Immature natural killer cell (primary cell): ENCODE measurements at places on chromosomes 5 and 9.

GRCh38 chr9:138080979-138081378, 203.4 kb downstream of the CACNA1B start:
- DNase-seq = no peak

DNA sequence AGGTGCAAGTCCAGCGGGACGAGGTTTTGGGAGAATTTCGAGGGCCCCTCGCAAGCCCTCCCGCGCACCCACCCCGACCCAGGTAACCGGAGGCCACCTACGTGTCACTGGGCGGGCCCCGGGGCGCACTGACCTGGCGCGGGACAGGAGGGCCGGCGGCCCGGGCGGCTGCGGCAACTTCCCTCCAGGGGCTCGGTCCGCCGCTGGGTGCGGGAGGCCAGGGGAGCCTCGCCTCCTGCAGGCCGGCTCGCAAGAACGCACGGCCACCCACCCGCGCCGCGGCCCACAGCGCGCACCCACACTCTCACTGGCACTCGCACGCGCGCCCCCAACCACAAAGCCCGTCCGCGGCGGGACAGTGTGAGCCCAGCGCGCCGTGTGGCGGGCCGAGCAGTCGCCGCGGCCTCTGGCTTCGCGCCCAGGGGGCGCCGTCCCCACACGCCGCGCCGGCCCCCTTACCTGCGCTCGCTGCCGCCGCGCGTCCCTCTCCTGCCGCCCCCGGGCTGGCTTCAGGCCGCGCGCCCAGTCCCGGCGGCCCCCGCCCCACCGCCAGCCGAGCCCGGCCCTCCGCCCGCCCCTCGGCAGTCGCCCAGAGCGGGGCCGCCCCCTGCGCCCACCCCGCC, 451 bp downstream of the LPAR1 start:
- peak; percentile 34 for DNase-seq

- DNase-seq = no peak
Observed at GRCh38 chr9:31590091-31590490, 794.4 kb upstream of the ACO1 start.

DNA sequence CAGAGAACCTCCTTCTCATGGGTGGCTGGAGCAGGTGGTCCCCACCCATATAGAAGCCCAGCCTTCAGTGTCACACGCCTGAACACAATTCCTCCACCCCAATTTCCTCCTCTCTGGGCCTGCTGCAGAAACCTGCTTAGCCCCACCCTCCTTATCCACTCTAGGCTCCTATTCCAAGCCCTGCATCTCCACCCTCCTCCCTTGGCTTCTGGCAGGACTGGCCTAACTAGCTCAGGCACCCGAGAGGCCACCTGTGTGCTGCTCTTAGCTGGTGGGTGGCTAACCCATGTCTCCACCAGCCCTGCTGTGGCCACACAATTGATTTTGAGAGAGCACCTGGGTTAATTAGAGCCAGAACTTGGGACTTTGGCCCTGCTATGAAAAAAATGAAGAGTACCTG, 77.3 kb upstream of the ATP10B start:
- no peak for DNase-seq

DNA sequence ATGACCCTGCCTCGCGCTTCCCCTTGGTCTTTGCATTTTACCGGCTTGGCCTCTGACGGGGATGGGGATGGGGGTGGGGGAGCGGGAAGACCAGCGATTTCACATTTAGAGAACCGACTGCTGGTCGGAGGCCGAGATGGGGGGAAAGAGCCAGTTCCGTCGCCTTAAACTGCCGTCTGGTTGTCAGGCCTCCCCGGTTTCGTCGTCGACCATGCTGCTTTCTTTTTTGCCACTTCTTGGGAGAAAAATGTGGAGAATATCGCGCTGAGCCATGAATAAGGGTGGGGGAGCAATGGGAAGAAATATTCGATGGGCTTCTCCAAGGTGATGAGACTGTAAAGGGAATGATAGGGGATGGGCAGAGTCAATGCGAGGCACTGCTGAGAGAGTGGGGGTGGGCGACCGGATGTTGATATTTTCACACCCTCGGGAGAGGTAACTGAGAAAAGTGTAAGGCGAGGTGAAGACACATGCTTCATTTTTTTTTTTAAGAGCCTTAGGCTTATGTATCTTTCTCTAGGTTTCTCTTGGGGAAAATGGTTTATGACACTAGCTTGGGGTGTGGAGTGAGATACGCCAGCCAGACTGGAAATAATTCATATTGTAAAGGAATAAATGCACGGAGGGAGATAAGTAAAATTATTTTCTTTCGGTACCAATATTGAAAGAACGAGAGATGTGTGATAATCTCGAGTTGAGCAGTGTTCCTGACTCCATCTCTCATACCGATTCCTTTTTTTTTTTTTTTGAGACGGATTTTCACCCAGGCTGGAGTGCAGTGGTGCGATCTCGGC, 1.1 kb downstream of the KIF2A start:
- DNase-seq = peak; percentile 74

DNA sequence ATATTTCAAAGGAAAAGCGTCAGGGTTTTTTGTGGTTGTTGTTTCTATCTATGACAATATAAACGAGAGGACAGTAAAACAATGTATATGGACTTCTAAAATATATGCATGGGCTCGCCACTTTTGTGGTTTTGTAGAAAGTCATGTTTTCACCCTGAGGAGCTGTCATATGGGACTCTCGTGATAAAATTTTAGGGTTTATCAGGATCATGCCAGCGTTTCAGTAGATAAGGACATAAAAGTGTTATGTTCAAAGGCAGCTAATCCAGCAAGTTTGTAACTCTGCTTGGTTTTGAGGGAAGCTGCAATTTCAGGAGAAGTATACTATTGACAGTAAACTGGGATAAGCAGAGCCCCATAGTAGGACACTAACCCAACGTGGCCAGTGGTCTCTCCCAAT, 120.3 kb downstream of the CDC42SE2 start:
- no peak for DNase-seq

DNA sequence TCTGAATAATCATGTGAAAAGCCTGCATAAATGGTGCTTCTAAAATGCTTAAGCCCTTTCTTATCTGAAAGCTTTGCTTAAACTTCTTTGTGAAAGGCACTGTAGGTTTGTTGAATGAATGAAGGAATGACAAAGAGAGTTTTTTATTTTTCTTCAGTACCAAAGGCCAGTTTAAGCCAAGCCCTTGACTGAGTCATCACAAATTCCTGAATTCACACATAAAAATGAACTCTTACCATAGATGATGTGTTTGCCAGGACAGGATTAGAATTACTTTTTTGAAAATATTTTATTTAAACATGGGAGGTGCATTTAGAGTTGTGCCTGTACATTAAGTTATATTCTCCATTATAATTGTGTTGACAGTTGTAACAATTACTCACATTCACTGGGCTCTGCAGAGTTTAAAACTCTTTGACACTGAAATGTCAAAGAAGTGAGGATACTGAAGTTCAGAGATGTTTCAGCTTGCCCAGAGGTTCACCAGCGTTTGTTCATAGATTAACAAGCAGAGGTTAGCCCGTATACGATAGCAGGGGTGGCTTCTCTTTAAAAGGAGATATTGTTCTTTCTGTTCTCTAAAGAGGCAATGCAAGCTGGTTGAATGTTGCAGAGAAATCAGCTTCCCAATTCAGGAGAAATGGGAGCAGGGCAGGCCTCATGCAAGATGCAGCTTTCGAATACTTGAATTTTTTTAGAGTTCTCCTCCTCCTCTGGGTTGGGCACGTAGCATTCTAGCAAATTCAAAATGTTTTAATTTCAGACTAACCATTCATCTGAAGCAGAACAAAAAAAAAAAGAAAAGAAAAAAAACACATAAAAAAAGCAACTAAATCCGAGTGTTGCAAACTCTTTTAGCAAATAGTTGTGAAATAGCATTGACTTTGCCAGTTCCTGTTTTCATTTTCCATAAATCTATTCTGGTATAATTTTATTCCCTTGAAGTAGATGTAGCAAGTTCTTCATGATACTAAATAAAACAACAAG, 358.7 kb upstream of the KLF4 start:
- DNase-seq = no peak

- DNase-seq = peak; percentile 18
Observed at GRCh38 chr5:141814064-141814964, 63.9 kb downstream of the PCDH1 start.

DNA sequence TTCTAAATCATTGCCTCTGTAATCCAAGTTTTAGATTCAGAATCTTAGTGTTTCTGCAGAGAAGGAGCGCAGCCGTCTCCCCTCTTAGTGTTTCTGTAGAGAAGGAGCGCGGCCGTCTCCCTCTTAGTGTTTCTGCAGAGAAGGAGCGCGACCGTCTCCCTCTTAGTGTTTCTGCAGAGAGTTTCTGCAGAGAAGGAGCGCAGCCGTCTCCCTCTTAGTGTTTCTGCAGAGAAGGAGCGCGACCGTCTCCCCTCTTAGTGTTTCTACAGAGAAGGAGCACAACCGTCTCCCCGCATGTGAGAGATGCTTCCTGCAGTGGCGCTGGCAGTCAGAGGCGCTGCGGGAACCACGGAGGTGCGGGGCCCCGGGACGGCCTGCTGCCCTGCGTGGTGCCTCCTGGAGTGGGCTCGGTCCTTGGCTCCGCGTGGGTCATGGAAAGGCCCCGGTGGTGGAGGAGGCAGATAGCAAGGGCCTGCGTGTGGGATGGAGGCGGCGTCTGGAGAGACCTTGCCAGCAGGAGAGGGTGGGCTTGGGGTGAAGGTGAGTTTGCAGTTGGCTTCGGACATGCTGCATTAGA, 10.9 kb downstream of the CEP72 start:
- DNase-seq = no peak

GRCh38 chr5:138696501-138696900, 56.7 kb upstream of the CTNNA1 start:
- DNase-seq = no peak

DNA sequence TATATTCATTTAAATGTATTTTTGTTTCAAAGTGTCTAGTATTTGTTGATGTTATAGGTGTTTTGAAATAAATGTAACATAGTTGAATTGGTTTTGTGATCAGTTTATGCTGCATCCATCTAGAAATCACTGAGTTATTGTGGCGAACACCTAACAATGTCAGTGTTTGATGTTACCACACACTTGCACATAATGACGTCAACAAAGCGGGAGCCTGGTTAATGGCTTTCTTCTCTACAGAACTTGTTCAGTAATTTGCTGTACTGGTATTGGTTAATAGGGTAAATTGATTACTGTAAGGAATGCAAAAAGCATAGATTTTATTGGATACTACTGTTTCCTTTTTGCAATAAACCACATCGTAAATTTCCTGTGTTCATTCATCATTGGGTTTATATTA, 133.0 kb downstream of the ATG10 start:
- peak; percentile 4 for DNase-seq

- no peak for DNase-seq
Observed at GRCh38 chr5:113371721-113372196, 63.0 kb downstream of the TSSK1B start.

GRCh38 chr9:136045595-136046553, 49.2 kb downstream of the NACC2 start:
- no peak for DNase-seq

DNA sequence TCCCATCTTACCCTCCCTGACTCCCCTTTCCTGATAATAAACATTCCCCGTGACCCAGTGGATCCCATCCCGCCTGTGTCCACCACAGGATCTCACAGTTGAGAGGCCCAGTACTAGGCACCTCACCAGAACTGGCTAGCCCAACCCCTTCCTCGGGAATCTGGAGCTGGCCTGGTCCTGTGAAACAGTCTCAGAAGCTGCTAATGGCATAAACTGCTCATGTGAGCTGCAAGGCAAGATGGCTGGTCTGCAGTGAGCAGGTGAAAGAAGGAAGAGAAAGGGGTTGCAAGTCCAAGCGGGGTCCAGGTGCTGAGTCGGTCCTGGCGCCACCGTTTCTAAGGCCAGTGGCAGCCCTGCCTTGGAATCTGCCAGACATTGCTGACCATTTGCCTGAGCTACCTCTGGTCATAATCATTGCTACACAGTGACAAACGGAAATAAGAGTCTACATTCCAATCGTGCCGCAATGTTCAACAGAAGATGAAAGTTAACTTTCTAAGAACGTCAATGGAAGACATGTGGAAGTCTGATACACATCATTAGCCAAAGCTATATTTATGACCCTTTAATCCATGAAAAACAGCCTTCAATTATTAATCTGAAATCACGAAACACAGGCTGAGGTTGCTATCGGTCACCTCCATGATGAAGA, 33.7 kb downstream of the DNAH5 start:
- no peak for DNase-seq

GRCh38 chr5:53481159-53481886, 894 bp downstream of the FST start:
- no peak for DNase-seq

DNA sequence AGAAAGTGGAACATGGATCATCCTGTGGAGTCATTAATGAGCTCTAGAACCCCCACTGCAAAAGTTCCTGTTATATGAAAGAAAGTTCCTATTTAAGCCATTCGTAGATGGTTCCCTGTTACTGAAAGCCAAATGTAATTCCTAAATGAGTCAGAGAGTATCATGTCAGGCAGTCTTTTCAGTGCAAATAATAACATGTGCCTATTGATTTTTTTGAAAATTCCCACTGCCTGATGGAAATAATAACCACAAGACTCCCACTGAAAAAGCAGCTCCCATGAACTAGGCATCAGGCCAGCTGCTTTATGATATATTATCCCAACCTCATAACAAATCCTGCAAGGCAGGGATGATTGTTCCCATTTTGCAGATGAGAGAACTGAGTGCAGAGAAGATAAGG, 217.2 kb downstream of the DAB2IP start:
- no peak for DNase-seq

- DNase-seq = no peak
Observed at GRCh38 chr5:79535477-79536192, 21.7 kb upstream of the HOMER1 start.

DNA sequence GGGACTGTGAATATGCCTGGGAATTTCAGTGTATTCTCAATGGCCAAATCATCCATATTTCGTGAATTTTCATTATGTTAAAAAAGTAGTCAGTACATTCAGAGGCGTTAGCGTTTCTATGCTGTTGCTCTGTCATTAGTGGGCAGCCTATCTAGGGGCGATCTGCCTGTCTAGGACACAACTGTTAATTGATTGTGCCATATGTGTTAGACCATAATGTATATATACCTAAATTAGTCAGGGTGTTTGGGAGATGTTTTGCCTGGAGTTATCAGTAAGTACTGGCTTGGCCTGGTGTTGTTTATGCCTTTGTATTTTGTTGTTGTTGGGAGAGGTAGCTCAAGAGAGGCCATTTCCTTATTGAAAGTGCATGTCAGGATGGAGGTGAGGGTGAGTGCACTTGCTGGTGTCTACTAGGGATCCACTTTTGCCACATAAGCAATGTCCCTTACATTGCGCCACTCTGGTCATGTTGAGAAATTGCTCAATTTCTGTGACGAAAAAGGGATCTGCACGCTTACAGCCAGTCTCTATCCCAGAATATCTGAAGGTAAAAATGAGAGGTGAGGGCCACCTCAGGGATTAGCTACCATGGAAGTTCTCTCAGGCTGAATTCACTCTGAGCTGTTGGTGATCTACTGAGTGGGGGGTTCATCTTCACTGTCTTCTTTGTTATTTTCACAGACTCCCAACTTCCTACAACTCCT, 123.3 kb downstream of the ST8SIA4 start:
- DNase-seq = no peak

DNA sequence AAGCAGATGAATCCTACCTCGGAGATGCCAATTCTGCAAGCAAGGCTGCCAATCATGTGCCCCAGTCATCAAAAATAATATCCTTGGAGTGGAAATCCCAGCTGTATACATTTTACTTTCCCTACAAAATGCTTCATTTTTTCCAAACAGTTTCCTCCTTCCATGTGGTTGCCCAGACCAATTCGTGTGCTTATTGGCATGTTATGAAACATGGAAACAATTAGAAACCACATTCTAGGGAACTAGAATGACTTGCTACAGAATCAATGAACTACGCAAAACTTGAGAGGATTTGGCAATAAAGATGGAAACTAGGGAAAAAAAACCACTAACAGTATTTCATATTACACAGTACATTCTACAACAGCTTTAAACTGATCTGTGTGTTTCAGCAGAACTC, 584.5 kb upstream of the DMAC1 start:
- no peak for DNase-seq
